Vagina (tissue), 2 donors: ENCODE measurements at places on chromosomes 16 and 17.

GRCh38 chr16:51884773-51885172, 662.2 kb downstream of the TOX3 start:
- no peak for DNase-seq

DNA sequence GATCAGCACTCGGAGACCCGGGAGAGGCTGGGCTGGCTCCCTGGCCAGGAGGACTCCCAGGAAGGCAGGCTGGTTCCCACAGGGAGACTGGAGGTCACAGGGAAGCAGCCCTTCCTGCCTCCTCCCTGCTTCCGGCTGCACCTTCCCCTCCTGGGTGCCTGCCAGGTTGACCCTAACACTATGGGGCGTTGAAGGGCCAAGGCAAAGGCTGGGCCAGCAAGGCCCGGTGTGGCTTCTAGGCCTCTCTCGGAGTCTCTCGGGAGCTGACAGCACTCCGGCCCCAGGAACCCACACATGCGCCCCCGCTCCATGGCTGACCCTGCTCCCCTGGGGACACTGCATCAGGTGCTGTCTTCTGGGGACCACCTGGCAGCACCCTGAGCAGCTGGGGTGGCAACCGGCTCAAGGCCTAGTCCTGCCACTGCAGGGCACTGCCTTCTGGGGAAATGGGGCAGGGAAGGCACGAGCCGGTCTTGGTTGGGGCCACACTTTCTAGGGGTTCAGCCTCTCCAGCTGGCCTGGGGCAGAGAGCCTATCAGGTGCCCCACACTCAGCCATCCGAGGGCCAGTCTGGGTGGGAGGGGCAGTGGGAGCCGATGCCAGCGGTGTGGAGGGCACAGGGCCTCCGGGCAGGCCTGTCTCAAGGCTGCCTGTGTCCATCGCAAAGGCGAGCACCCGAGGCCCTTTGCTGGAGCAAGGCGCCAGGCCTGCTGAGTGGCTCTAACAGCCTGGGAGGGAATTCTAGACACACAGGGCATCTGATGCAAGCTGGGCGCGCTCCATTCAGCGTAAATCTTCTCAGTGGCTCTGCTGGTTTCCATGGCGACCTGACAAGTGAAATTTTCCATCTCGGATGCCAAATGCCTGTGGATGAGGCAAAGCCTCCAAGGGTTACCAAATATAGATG, 5.6 kb upstream of the MTSS2 start:
- DNase-seq, result no peak

- no peak for DNase-seq
These were observed 686.7 kb upstream of the RBFOX1 start for GRCh38 chr16:6645768-6646568.

DNA sequence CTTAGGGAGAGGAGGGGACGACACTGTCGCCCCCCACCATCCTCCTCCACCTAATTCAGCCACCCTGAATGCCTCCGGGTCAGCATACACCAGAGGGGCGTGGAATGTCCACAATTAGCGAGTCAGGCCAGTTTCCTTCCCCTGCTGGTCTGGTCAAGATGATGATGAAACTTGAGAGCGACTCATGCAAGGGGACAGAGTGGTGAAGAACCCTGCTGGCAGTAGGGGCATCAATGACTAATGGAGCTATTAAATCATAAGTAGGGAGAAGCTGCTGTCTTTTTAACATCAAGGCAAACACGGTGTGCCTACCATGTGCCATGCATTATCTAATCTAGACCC, 7.2 kb downstream of the SPACA3 start:
- no peak for DNase-seq

DNA sequence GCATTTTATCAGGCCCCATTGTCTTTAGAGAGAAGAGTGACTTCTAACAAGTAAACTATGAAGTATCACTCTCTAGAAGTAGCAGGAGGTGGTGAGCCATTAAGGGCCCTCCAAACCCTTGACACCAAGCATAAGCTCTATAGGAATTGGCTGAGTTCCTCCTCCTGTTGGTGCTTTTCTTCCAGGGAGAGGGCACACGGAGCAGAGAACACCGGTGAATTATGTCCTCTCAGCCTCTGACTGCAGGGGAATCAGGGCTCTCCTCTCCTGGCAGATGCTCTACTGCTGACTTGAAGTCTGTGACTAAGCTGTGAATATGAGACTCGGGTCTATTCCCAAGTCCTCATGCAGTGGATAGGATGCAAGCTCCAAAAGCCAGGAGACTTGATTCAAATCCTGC, 32.3 kb downstream of the CHD9 start:
- no peak for DNase-seq

GRCh38 chr16:55760310-55761001, 72.4 kb downstream of the CES1 start:
- DNase-seq, result no peak
